ENCODE measurements at places on chromosomes 7 and 10.
A peak's percentile ranks its signal among the peaks of the same experiment; 100 is the strongest.

DNA sequence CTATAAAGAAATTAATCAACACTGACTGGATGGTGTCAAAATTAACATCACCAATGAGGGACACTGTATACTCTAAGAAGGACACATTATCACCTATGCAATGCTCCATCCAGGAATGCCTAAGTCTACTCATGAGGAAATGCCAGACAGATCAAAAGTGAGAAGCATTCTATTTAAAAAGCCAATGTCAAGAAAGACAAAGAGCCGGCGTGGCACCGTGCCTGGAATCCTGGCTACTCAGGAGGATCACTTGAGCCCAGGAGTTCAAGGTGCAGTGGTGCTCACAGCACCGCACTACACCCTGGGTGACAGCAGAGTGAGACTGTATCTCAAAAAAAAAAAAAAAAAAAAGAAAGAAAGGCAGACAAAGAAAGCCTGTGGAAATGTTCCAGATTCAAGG is 45.5 kb upstream of the ANAPC16 start:
- DNase-seq, result no peak

DNA sequence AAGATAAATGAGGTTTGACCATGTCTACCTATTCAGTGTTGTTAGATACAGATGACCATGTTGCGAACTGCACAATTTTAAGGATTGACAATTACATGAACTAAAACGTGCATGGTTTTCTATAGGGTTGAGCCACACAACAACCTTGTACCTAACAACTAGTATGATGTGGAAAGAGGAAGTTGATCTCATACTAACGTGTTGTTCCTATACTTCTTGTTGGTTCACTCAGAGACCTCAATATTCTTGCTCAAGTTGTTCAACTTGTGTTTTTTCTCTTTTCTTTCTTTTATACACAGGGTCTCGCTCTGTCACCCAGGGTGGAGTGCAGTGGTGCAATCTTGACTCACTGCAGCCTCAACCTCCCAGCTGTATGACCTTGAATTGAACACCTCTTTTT is 6.1 kb upstream of the KEL start:
- DNase-seq, result no peak

GRCh38 chr7:36928311-36928710 is 204.0 kb upstream of the AOAH start:
- no peak for DNase-seq

DNA sequence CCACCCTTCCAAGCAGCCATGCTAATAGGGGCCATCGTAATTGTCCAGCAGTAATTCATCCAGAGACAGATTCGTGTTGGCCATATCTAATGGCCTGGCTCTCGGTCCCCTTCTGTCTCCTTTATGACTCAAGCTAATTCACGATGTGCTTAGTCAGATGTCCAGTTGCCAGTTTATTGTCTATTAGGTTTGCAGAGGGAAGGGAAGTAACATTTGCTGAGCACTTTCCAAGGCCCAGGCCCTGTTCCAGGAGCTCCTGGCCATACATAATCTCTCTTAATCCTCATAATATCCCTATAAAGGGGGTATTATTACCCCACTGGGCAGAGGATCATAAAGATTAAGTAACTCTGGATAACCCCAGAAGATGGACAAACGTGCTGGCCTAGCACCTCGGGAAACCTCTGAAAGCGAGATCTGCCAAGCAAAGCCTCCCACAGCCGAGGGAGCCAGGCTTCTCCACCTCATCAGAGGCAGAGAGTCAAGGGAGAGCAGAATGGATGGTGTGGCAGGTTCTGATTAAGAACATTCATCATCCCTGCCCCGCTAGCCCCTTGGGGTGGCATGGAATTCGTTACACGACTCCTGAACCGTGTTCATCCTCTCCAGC is 153.7 kb downstream of the PLXNA4 start:
- DNase-seq, result no peak

DNA sequence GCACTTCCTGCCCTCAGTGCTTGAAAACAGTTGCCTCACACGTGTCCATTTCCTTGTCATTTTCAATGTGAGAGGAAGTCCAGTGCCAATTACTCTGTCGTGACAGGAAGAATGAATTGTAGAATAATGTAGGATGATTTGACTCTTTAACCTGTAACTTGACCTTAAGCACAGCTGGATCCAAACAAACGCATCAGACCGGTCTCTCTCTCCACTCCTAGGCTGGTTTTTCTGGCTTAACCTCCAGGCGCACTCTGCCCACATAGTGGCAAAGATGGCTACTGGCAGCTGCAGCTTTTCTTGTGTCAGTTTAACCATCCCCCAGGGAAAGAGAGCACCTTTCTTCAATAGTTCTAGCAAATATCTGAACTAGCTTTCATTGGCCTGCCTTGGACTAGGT is 29.4 kb upstream of the PNLIPRP3 start:
- no peak for DNase-seq

- no peak for DNase-seq
Observed at GRCh38 chr7:72785166-72785955, 42.6 kb downstream of the TYW1B start.

- no peak for DNase-seq
Observed at GRCh38 chr10:125162120-125162931, 2.0 kb upstream of the CTBP2 start.

GRCh38 chr7:152711444-152711944 is 35.6 kb upstream of the XRCC2 start:
- DNase-seq, result no peak

DNA sequence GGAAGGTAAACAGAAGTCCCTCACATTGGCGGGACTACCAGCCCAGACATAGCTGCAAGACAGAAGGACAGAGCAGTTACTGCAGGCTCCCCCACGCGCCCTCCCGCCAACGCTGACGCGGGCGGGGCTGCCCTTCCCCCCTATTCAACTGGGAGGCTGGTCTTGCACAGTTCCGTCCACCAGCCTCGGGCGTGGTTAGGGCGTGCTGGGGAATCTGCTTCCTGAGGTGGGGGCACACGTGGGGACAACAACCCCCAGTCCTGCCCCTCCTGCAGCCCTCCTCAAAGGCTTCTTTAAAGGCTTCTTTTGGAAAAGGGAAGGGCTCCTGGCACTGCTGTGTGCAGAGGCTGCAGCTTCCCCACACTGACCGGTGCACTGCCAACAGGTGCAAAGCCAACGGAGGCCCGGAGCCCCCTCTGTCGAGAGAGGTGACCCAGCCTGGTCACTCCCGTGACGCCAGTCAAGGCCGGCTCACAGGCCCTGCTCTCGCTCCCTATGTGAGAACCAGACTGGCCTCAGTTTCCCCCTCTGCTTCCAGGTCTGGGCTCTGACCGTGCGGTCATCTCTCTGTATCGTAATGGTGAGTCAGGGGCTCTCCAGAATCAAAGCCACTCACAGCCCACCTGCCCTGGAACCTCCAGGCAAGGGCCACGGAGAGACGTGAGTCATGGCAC is 126.0 kb downstream of the EBF3 start:
- DNase-seq, result no peak

GRCh38 chr10:122181041-122181732 is 89.9 kb upstream of the BTBD16 start:
- no peak for DNase-seq

DNA sequence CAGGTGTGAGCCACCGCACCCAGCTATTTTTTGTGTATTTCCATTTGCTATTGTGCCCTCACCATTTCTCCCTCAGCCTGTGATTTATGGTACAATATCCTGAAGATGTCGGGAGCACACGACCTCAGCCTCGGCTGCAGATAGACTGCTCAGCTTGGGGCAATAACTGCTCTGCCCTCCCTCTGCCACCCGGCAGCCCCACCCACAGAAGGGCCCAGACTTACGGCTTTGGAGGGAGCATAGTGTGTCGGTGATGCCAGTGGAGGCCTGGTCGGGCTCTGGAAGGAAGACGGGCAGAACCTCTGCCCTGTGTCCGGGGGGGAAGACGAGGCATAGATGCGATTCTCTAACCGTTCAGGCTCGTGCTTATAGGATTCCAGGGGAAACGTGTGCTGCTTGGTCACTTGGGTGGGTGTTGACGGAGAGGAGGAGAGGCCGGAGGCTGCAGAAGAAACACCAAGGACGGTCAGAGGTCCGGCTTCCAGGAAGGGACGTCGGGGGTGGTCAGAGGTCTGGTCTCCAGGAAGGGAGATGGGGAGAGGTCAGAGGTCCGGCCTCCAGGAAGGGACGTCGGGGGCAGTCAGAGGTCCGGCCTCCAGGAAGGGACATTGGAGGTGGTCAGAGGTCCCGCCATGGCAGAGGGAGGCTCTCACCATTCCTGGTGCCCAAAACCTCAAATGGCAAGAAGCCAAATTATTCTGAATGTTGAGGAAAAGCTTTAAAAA is 155.7 kb upstream of the RHEB start:
- DNase-seq, result no peak

- no peak for DNase-seq
Observed at GRCh38 chr10:35353395-35353794, 17.1 kb downstream of the CCNY start.

DNA sequence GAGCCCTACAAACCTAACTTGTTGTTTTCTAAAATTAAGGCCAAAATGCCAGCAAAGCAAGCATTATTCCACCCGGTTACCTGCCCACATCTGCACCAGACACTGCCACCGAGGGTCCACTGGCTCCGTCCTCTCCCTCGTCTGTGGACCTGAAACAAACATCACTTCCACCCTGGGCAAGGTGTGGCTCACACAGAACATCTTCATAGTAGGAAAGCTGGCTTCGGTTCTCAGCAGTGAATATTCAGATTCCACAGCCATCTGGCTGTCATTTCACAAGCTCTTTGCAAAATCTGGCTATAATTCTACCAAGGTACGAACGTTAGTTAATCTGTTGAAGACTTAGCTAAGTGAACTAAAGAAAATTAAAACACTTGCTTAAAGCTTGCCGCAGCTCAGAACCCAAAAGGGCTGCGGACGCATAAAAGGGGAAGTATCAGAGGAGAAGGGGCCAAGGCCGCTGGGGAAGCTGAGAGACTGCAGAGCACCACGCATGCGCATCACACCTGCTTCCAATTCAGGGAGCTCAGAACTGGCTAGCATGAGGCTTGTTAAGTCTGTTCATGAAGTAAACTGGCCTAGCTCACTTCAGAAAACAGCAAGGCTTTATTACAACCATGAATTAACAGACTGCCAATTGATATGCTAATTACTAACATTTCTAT is 46.1 kb downstream of the PTPRN2 start:
- peak; percentile 26 for DNase-seq

DNA sequence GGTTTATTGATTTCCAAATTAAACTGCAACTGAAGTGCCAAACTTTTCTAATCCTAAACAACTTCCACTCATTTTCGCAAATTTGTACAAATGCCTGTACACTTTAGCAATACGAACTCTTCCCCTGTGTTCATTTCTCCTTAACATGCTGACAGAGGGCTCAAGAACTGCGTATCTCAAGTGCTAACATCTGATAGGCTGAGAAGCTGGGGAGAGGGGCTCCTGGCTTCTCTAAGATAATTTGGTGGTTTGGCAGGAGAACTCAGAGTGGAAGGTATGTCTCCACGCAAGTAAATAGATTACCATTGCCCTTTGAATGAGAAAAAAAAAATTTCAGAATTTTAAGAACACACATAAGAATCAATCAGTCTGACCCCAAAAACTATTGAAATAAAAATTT is 53.3 kb upstream of the ANLN start:
- DNase-seq, result no peak

- no peak for DNase-seq
Observed at GRCh38 chr10:80567292-80567691, 29.6 kb downstream of the SH2D4B start.

DNA sequence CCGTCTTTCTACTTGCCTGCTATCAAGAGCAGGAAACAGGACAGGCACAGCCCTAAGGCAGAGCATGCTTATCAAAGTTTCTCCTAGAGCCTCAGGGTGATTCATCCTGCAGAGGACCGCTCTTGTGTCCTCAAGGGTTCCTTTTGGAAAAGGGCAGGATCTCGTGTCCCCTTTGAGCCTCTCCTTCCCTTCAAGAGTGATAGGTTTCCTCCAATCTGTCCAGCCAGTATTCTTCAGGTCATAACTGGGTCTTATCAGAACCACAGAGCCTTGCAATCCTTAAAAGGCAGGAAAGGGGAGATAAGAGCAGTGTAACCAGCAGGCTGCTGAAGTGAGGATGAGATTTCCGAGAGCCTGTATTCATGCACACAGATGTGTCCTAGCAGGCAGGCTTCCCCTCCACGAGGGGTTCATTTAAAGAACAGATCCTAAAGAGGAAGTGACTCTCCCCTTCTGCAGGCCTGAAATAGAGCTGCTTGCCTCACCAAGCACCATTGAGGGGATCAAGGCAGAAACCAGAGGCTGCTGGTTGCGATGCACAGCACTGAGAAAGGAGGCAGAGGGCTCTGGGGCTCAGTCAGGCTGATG is 90.5 kb upstream of the SVIL start:
- no peak for DNase-seq

- DNase-seq, result no peak
Observed at GRCh38 chr7:121397822-121398221, 1.7 kb upstream of the FAM3C start.

DNA sequence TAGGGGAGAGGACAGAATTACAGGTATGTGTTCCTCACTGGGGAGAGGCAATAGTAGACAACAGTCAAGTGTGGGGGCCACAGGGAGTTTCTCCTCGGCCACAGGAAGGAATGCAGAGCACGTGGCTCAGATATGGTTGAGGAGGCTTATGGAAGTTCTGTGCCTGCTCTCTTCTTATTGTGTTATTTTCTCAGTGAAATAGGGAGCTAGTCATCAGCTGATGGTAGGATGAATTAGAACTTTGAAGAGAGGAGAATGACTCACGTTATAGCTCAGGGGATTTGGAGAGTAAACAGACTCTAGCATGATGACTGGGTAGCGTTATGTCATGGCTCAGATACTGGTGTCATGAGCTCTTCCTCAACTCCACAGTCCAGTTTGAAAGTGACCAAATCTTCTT is 308.3 kb upstream of the IGFBP3 start:
- no peak for DNase-seq

- DNase-seq, result no peak
Observed at GRCh38 chr7:40468891-40469864, 334.4 kb downstream of the SUGCT start.

- no peak for DNase-seq
Observed at GRCh38 chr7:2545746-2546425, 9.4 kb downstream of the BRAT1 start.

DNA sequence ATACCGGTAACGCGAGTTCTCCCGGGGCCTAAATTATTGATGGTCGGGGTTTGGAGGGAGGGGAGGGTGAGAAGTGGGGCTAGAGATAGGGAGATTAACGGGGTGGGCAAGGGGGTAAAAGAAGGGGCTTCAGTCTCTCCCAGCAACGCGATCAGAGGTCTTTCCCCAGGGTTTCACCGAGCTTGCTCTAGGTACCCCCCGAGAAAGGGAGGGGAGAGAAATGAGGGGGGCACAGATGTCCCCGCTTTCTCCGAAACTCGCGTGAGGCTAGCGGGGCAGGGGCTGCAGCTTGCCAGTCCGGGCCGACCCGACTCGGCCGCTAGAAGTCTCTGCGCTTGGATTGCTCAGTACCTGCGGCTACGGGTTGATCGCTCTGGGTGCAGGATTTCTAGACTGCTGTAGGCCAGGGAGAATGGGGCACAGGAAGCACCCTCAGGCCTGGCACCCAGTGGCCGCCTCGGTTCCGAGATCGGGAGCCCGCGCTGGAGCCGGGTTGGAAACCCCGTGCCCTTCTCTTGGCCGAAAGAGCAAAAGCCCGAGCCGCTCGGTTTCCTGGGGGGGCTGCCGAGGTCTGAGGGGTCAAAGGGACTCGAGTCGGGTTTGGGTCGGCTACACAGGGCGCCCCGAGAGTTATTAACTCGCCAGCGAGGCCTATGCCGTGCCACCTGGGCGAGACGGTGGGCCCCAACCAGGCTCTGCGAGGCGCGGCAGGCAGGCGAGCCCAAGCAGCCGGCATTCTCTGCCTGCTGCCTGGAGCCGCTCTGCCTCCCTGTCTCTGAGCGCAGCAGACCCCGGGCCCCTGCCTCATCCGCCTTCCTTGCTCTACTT is 3.1 kb downstream of the PAX2 start:
- no peak for DNase-seq

- DNase-seq, result no peak
Observed at GRCh38 chr10:63608511-63608910, 87.3 kb downstream of the REEP3 start.

- DNase-seq, result no peak
Observed at GRCh38 chr7:90347759-90348158, 1.2 kb downstream of the GTPBP10 start.
